ENCODE measurements at places on chromosomes 2 and 18.
A peak's percentile ranks its signal among the peaks of the same experiment; 100 is the strongest.

DNA sequence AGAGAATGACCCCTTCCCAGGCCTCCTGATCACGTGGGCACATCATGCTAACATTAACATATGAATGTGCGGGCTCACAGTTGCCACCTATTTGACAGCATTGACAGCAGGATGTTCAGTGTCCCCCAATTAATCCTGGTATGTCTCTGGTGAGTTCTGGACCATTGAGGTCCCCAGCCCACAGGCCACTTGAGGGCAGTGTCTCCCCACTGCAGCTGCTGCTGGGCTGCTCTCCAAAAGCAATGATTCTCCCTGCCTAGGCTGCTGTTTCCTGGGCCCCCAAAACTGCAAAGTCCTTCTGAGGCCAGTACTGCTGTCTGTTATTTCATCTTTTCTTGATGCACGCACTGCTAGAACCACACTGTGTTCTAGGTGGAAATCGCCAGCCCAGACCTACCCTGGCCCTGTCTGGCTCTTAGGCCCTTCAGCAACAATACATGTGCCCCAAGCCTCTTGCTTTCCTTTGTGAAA is 52.7 kb upstream of the MAPK4 start:
- DNase-seq: no peak

GRCh38 chr2:174395969-174396630 is 570 bp downstream of the SCRN3 start:
- DNase-seq: no peak

GRCh38 chr18:58321986-58322385 is 278.0 kb downstream of the NEDD4L start:
- DNase-seq: no peak

DNA sequence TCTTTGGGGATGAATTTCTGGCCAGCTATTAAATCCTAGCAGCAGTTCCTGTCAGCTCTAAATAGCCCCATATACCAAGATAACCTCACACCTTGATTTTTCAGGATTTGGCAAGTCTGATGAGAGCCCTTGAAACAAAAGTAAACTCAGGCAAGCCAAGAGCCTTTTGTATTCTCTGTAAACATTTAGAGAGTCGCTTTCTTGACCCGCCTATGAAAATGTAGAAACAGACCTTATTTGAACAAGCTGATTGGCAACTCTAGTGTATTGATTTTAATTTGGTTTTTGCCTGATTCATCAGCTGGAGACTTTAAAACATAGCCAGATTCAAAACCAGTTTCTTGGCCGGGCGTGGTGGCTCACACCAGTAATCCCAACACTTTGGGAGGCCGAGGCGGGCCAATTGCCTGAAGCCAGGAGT is 43.4 kb downstream of the CABLES1 start:
- DNase-seq: no peak

DNA sequence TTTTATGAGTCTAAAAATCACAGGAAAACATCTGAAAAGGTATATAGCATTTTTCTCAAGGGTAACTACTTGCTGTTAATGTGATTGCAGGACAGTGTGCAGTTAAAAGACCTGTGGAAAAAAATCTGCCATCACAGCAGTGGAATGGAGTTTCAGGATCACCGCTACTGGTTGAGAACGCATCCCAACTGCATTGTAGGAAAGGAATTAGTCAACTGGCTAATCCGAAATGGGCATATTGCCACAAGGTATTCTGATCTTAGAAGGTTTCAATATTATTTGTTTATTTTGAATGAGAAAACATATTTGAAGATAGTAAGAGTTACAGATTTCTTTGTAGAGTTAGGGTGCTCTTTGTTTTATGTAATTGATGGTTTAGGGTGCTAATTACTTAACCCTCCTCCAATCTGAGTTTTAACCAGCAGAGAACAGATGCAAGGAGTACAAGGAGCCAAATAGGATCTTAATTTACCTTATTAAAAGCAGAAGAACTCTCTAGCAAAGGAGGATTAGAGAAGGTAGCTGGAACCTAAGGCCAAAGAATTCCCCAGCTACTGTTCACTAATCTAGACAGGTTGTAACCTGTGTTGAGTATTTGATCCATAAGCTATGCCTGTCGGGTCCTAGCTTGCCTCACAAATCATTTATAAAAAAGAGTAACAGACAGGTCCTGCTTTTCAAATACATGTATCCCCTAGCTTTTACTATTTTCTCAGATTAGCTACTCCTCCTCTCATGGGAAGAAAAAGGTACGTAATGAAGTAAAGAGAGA is 35.0 kb downstream of the PIKFYVE start:
- no peak for DNase-seq

GRCh38 chr18:13923221-13923620 is 7.9 kb upstream of the MC2R start:
- no peak for DNase-seq

DNA sequence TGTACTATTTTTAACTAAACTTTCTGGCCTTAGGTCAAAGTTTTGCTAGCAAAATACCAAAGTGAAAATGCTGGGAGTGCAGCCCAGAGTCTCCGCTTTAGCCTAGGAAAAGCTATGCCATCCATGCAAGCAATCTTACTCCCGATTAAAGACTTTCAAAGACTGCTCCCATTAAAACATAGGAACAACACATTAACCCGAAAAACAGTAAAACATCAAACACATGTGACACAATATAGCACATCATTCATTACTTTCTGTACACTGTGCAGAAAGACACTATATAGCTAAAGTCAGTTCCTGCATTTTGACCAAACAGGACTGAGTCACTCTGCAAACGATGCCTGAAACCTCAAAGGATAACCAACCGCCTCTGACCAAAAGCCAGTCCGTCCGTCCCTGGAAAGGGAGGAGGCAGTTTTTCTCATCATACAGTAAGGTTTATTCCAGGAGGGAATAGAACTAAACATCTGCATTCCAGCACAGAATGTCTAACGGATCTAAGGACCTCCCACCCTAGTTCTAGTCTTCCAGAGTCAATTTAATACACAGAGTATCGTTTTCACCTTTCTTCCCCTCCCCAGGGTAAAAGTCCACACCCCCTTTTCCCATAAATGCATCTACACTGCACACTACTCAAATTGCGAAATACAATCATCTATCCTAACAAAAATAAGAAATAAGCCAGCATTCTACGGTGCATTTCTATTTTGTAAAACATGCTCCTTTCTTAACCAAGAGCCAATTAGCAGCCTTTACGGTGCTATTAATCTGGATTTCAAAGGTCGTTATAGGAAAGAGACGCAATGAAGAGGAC is 1.7 kb downstream of the ROCK2 start:
- DNase-seq: no peak

- DNase-seq: no peak
These were observed 24.7 kb downstream of the LYPD6B start for GRCh38 chr2:149063177-149063576.

- DNase-seq: peak; percentile 18
These were observed 28.9 kb downstream of the MGAT5 start for GRCh38 chr2:134282629-134283400.

GRCh38 chr18:32815881-32816280 is 43.1 kb upstream of the KLHL14 start:
- no peak for DNase-seq

DNA sequence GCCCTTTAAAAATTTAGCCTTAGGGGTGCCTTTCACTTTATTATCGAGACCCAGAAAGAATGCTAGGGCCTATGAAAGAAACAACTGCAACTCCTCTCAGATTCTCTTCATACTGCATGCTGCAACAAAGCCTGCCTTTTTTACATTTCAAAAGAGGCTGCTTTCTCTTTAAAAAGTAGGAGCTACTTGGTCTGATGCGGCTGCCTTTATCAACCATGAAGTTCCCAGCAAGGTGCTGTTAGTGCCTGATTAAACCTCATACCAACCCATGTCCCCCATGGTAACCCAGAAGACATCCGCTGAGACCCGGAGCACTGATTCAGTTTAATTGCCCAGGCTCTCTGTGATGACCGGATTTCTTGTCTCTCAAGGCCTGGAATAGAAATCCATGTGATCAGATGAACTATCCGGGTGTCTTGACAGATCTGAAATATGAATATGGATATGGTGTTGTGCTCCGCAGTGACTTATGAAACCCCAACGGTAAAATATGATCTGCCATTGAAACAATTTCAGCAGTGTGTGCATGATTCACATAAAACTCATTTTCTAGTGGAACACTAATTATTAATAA is 368.3 kb downstream of the ZNF521 start:
- DNase-seq: no peak

DNA sequence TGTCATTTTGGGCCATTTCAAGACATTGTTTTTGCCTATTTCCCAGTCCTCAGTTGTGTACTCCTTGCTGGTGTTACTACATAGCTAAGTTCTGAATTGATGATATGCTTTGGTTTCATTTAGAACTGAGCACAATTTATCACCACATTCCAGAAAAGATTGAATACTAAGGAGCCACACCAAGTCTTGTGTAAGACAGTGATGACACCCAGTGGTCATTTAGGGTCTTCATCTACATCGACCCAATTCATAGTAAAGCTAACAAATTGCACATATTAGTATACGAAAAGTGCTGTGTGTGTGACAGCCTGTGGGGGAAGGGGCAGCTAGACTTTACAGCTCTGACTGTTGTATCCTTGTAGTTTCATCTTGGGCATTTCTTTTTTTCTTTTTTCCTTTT is 10.9 kb upstream of the DLX2 start:
- no peak for DNase-seq

GRCh38 chr2:83051538-83052170 is 1407.4 kb downstream of the SUCLG1 start:
- no peak for DNase-seq

Measured in stimulated activated CD8-positive, alpha-beta memory T cell treated with anti-CD3 and anti-CD28 coated beads, Interleukin-2, amount 100 ng/mL, for 48 hours (primary cell).